ENCODE measurements at places on chromosomes 7 and 10. TPM values are rescaled to one million over a fixed set of nuclear protein-coding genes. Genes with fewer than 3 reads are reported as not detected.

The FAM25A gene
- total RNA-seq = not detected

The PON3 gene
- 5.5 TPM for total RNA-seq

The ASB13 gene
- 25.0 TPM for total RNA-seq

The ZNF804B gene
- not detected for total RNA-seq

The PBLD gene
- 6.8 TPM for total RNA-seq

The TFEC gene
- total RNA-seq = 7.4 TPM

The OR6B1 gene
- not detected for total RNA-seq

- no peak for DNase-seq
Observed at GRCh38 chr7:92909686-92910475, 73.5 kb upstream of the CDK6 start.

GRCh38 chr10:13139676-13140075 lies 21.7 kb upstream of the MCM10 start:
- DNase-seq = no peak

- no peak for DNase-seq
Observed at GRCh38 chr7:107469929-107470328, at the start of gene GPR22. GPR22 (plus strand) TSS chr7:107470057; CDS start chr7:107474061, 4,004 bp downstream.

DNA sequence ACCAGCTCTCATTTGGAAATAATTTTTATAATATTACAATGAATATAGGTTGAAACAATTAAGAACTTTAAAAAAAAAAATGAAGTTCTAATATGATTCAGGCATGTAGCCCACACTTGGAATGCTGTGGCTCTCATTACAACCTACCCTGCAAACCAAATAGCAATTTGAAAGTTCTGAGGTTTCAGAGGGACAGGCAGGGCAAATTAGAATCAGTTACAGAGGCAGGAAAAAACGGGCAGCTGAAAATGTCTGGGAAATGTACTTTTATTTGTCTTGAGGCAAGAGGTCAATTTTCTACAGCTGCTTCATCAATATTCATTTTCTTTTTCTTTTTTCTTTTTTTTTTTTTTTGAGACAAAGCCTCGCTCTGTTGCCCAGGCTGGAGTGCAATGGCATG lies 95.3 kb downstream of the PIP4K2A start:
- DNase-seq = no peak

- DNase-seq = no peak
Observed at GRCh38 chr7:149870274-149870673, 3.5 kb upstream of the ATP6V0E2 start.

DNA sequence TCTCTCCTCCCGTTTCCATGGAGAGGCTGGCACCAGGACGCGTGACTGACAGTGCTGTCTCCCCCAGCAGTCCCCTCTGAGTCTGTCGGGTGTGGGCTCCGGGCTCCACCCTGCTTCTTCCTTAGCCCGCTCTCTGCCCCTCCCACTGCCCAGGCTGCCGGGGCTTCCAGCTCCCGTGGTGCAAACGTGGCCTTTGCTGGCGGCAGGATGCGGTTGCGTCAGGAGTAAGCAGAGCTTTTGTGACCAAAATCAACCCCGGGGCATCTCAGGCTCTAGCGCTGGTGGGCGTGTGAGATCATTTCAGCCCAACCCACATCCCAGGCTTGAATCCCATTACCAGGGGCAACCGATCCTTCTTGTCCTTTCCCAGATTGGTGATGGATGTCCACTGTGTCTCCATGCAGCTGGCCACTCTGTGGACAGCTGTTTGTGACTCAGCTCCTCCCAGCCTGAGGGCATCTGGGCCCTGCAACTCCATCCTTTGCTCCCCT lies 28.2 kb downstream of the PTPRE start:
- no peak for DNase-seq

GRCh38 chr10:130744631-130745030 lies 566.9 kb downstream of the TCERG1L start:
- DNase-seq = no peak

DNA sequence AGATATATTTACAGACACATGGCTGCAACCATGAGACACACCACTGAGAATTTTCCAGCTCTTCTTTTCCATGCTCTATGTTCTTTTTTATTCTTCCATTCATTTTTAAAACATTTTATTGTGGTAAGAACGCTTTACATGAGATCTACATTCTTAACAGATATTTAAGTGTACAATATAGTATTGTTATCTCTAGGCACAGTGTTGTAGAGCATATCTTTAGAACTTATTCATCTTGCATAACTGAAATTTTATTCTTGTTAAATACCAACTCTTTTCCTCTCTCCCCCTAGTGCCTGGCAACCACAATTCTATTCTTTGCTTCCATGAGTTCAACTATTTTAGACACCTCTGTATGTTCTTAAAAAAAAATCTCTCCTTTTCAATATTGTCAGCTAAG lies 67.1 kb upstream of the HABP2 start:
- no peak for DNase-seq

DNA sequence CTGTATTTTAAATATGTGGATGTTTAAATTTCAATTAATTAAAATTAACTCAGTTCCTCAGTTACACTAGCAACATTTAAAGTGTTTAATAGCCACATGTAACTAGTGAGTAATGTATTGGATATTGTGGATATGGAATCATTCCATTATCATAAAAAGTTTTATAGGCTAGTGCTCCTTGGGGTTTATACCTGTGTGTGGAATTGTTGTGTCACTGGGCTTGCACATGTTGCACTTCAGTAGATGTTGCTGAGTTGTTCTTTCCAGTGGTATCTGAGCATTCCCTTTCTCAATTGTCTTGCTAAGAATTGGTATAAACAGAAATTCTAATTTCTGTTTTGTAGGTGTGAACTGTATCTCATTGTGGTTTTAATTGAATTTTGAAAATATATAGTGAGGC lies 113.0 kb downstream of the ADK start:
- DNase-seq = no peak

DNA sequence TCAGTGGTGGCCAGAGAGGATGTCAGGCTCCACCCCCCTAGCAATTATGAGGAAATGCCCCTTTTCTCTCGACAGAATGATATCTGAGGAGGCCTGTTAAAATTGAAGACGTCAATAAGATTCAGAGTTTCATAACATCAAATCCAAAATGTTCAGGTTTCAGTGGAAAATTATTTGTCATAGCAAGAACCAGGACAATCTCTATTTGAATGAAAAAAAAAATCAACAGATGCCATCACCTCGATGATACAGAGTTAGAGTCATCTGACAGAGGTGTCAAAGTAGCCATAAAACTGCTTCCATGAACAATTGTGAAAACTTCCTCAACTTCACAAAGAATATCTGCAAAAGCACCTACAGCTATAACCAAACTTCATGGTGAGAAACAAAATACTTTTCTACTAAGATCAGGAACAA lies 7.7 kb downstream of the TMEM273 start:
- no peak for DNase-seq

- DNase-seq = no peak
Observed at GRCh38 chr10:94003488-94003887, 9.8 kb downstream of the PLCE1 start.

DNA sequence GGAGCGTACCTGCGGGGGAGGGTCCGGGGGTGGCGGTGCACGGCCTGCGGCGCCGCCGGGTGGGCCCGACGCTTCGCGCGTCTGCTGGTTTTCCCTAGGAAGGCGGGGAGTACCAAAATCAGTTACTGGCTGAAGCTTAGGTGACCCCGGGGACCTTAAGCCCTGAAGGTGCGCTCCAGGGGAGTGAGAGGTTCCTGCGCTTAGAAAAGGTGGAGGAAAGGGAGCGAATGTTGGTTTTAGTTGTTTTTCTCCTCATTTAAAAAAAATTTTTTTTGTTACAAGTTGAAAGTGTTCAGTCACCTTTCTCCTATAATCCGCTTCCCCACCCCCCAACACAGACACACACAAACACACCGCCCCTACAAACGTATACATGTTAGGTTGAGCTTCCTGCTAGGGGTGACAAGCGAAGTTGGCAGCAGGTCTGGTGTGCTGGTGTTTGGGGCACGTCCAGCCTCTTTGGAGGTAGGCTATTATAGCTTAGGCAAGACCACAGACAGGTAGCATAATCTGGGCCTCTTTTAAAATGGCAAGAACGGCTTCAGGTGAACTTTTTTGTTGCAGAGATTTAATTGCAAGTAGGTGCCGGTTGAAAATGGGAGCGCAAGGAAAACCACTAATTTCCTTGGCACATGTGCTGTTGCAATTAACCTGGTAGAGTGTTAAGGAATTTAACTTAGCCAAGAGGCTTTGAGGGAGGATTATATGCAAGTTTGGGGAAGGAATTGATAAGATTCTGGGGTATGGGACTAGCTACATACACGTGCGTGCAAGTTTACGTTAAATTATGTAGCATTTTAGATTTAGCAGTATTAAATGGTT lies 945 bp downstream of the ADD3 start:
- DNase-seq = no peak

DNA sequence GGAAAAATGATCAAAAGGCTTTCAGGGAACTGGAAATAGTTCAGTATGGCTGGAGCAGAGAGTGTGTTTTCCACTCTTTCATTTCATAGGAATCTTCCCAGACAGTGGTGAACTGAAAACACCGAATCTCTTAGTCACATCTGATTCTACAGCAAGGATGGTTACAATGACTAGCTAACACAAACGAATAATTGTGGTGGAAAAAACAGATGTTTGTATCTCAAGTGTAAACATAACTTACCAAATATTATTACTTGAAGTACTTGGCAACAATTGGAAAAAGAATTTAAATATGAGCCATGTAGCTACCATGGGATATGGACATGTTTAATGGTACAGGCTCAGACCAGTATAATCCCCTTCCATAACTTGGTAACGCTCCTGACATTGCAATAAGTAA lies 21.1 kb upstream of the BPGM start:
- DNase-seq = no peak

Measured in aorta (tissue), 5 donors.